ENCODE measurements at places on chromosomes 6 and 20.

- DNase-seq: no peak
Measured at GRCh38 chr6:56686429-56686828, 43.7 kb upstream of the DST start.

DNA sequence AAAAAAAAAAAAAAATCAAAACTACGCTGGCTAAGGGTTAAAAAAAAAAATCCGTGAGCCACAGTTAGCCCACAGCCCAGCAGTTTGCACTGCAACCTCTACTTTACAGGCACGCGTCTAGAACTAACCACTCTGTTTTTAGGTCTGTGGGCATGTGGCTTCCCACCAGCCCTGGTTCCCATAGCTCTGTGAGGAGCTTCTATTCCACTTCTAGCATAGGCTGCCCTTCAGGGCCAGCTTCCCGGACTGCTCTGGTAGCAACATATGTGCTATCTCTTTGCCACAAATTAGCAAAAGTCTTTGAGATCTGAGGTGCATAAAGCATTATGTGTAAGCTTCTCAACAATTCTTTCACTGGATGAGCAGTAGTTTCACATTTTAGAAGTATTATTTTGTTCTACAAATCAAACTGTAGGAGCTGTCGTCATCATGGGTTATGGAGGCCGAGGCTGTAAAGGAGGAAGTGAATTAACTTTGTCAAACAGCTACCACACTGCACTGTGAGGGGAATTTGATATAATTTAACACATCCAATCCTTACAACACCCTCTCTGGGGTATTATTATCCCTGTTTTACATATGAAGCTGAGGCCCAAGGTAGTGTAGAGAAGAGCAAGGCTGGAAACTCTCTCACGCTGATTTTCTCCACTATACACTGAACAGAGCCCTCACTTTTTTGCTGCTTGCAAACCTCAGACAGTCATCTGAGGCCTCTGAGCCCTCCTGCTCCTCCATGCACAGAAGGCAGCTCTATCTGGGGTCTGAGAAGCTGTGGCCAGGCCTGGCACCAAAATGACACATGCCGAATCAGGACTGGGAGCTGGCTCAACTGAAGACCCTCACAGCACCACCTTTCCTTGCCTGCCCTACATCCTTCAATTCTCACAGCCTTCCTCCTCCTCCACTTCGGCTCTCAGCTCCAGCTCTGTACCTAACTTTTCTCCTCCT is 35.4 kb downstream of the MAN1A1 start:
- peak; percentile 48 for DNase-seq

GRCh38 chr6:7258231-7258763 is 54.7 kb downstream of the SSR1 start:
- DNase-seq: no peak

- DNase-seq: no peak
Measured at GRCh38 chr6:116003668-116004067, 57.0 kb downstream of the FRK start.

DNA sequence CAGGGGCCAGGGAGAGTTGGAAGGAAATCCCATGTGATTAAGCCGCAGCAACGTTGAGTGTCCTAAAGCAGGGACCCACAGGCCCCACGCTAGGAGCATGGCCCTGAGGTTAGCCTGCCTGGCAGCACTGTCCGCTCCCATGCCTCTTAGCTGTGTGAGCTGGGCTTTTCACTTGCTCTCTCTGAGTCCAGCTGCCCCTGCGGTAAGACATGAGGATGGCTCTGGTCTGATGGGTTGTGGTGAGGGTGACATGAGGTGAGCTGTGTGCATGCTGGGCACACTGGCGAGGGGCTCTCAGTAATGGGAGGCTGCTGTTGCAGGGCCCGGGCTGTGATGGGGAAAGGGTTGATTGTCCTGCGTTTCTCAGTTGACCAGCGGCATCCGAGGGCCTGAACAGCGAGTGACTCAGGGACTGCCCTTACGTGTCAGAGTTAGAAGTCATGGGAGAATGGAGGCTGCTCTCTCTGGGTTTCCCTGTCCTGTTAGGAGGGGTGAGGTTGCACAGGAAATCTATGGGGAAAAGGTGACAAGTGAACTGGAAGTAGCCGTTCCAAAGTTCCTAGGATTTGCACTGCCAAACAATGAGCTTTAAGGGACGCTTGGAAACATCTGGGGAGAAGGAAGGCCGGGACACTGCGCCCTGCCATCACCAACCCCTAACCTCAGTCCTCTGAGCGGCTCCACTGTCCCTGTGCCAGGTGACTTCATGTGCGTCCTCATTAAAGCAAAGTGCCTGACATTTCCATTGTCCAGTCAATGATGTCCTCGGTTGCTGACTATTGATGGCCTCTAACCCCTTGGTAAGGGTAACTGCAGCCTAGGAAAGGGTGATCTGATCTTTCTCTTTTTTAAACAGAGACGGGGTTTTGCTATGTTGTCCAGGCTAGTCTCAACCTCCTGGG is 51.3 kb downstream of the ADNP start:
- no peak for DNase-seq

GRCh38 chr6:146990284-146990683 is 213.9 kb upstream of the STXBP5 start:
- no peak for DNase-seq
